Right ventricle myocardium inferior (tissue), 1 donor: ENCODE measurements at places on chromosomes 1 and 21. TPM values are rescaled to one million over a fixed set of nuclear protein-coding genes. Genes with fewer than 3 reads are reported as not detected.

GRCh38 chr1:22332795-22333499, 118.7 kb upstream of the ZBTB40 start:
- DNase-seq, result no peak

- no peak for DNase-seq
Measured at GRCh38 chr1:117967881-117968280, 38.3 kb downstream of the WDR3 start.

- DNase-seq, result no peak
Measured at GRCh38 chr1:183255073-183255472, 69.0 kb downstream of the LAMC2 start.

DNA sequence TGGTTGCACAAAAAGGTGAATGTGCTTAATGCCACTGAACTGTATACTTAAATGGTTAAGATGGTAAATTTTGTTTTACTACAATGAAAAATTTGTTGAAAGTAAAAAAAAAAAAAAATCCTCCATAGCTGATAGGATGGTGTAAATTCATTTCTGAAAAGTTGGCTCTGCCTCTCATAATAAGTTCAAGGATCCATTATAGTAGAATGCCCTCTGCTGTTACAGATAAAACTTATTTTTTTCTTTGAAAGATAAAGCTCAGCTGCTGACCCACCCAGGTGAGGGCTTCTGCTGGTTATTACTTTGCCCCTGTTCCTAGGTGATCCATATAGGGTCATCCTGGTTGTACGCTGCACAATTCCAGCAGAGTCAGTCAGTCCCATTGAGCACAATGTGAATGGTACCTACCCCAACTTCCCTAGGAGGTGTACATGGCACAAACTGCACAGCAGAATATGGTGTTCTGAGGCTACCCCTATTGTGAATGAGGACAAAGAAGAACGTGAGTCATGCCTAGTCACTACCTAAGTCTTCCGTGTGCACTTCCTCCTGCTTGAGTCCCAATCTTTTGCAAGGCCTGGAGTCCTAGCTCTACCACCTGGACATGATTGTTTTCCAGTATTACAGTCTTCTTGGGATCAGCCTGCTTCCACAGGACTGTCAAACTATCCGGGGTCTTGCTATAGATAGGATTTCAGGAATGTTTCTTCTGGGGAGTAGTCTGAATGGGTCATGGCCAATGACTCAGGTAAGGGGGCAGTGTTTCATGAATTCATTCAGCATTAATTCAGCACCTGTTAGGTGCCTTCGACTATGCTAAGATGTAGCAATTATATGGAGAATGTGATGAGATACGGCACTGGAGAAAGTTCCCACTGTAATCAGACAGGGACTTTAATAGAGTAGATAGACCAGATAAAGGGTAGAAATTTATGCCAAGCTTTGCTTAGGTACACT, 20.8 kb upstream of the CD5L start:
- no peak for DNase-seq

DNA sequence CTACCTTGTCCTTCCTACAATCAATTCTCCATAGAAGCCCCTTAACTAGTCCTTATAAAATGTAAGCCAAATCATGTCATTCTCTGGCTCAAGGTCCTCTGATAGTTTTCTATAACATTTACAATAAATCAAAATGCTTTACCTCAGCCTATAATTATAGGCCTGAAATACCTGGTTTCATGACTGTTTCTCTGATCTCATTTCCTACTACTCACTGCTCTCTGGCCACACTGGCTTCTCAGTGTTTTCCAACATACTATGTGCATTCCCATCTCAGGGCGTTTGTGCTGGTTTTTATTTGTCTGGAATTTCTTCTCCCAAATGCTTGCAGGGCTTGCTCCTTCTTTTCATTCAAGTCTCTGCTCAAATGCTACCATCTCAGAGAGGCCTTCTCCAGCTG, 67.9 kb upstream of the MAGI3 start:
- DNase-seq, result no peak

DNA sequence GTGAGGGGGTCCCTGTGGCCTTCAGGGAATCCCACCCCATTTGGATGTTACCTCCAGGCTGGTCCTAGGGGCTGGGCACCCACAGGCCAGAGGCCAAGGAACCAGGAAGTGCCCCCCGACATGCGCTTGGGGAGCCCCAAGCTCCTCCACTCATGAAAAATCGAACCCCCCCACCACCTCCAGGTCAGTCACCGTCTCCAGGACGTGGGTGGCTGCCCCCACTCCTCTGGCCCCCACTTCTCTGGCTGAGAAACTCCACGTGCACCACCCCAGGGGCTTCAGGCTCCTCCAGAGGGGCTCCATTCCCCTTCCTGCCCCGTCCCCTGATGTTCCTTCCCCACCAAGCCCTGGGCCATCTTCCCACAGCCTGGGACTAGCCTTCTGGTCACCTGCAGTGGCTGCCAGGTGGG, 30.5 kb upstream of the POFUT2 start:
- DNase-seq, result peak; percentile 48

GRCh38 chr1:198328458-198329032, 171.7 kb downstream of the NEK7 start:
- no peak for DNase-seq

DNA sequence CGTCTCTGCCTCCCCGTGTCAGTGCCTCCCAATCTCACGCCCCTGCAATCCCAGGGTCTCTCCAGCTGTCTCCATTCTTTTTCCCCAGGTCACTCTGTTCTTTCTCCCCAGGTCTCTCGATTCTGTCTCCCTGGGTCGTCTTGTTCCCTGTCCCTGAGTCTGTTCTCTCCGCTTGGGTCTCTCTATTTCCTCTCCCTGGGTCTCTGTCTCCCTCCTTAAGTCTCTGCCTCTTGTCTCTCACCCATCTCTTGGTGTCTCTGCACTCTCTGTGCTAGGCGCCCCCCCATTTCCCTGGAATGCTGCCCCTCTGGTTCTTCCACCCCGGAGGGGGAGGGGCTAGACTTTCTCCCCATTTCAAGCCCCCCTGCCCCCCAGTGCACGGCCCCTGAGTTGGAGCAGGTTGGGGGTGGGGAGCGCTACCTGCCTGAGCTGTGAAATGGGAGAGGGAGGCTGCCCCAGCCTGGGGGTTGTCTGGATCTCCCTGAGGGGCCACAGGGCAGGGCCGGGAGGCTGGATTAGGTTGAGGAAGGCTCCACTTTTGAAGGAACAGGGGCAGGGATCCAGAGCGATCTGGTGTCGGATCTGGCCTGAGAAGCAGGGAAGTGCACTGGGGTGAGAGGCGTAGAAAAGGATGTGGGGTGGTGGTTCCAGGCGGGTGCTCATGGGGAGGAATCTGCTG, 1.4 kb downstream of the PTPRF start:
- peak; percentile 27 for DNase-seq

DNA sequence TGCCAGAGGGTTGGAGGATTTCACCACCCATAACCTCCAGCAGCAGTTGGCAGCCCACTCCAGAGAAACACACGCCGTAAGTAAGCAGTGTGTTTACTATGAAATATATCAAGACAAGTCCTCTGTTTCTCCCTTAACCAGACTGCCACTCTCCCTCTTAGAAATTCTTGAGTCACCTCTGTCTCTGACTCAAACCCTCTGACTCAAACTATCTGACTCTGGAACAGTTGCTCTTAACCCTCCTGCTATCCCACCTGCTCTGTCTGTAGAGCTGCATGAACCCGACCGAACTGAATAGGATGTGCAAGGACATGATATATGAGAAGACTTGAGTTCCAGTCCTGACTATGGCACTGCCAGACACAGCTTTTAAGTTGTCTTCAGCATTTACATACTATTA, 14.1 kb downstream of the INPP5B start:
- DNase-seq, result no peak

DNA sequence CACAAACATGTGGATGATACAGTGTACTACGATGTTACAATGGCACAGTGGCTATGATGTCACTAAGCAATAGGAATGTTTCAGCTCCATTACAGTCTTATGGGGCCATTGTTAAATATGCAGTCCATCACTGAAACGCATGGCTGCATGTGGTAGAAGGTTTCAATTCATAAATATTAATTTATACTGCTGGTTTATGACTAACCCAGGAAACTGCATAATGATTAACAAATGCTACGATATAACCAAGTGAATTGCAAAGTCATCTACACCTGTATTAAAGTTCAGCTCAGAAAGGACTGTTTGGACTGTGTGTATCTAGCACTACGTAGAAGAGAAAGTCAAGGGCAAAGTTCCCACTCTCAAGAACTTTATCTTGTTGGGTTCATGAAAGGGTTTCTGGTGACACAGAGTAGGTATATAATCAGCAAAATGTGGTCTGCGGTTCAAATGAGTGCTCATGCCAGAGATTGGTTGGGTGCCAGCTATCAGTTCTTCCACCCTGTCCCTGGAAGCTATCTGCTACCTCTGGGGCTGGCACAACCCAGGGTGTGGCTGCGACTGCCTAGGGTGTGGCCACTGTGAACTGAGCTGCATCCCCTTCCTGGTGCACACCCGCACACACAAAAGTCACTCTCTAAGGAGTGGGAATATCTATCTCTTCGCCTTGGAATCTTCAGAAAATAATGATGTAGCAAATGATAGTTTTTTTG, 14.8 kb downstream of the MGST3 start:
- DNase-seq, result no peak

- no peak for DNase-seq
Measured at GRCh38 chr1:225995919-225996864, 3.0 kb downstream of the SDE2 start.

- DNase-seq, result no peak
Measured at GRCh38 chr1:87781554-87781953, 452.9 kb downstream of the LMO4 start.

- DNase-seq, result no peak
Measured at GRCh38 chr1:97767381-97767780, 153.5 kb downstream of the DPYD start.

DNA sequence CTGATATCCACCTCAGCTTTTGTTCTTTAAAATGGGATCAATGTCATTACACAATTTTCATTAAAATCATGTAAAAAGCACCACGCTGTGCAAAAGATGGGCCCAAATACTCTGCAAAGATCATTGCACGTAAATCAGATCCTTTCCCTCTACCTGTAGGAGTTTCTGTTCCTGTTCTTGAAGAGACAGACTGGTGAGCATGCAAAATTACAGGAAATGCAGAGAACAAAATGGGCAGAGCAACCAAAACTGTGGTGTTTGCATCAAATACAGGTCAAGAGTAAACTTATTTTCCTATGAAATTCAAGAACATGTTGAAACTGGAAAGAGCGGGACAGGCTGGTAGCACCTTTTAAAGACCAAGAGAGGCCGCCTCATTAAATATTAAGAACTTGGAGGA, 294.9 kb upstream of the ADGRL2 start:
- no peak for DNase-seq

- DNase-seq, result no peak
Measured at GRCh38 chr21:32406405-32406804, 6.1 kb upstream of the EVA1C start.

- no peak for DNase-seq
Measured at GRCh38 chr1:227845147-227845458, 29.6 kb downstream of the PRSS38 start.

GRCh38 chr1:5140136-5140535, 485.7 kb downstream of the AJAP1 start:
- DNase-seq, result no peak

DNA sequence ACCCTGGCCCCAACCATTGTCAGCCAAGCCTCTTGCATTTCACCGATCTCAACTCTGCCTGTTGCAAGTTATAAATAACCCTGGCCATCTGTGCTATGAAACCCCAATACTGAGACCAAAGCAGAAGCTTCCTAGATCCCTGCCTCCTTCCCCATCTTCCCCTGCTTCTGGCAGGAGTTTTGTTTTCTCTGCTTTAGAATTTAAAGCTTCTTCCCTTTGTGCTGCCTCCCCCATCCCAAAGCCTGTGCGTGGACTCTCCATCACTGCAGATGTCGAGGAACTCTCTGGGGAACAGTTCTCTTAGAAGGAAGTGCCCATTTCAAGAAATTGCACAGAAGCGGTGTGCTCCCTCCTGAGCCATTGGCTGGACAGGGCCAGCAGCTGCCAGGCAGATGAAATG, 17.4 kb upstream of the MYOG start:
- no peak for DNase-seq

Gene COL16A1
- total RNA-seq, result 12.7 TPM

Gene GNG4
- not detected for total RNA-seq

Gene WNT2B
- total RNA-seq, result 1.5 TPM

Gene TMEM125
- total RNA-seq, result not detected

Gene SEMA4A
- total RNA-seq, result 2.2 TPM

Gene DMBX1
- total RNA-seq, result not detected
